SK-N-SH treated with all-trans-retinoic acid at 6 μM for 48 hours (cell line): ENCODE measurements at places on chromosomes 1 and 21.

- ATAC-seq = peak; percentile 91
These were observed 297.0 kb downstream of the GPATCH2 start for GRCh38 chr1:217333939-217334338.

- ATAC-seq = no peak
These were observed 1.4 kb downstream of the PRSS38 start for GRCh38 chr1:227816750-227817446.

DNA sequence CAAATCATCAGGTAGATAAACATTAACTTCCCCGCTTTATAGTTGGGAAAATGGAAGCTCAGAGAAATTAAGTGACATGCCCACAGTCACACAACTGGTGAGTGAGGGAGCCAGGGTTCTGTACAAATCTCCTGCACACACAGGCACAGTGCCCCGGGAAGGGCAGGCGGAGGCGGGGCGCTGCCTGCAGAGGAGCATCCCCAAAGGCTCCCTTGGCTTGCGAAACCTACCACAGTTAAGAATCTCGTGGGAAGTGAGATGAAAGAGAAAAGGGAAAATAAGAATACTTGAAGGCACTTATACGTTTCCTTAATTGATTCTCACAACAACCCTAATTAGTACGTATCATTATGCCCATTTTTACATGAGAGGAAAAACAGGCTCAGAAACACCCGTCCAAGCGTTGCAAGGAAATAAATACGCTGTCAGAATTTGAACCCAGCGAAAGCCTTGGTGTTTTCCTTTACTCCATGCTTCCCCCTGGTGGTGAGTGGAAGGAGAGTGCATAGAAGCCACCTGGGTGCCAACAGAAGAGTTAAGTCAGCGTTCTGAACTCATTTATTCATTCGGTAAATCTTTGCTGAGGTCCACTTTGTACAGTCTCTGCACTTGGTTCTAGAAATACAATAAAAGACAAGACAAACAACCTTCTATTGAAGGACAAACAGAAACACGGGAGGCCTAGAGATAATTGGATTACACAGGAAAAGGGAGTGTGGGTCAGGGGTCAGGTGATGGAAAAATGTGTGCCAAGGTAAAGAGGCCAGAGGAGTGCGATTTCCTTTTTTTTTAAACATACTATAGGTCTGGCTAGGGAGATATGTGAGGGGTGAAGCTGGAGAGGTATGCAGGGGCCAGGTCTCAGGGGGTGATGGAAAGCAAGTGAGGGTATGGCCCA, 28.4 kb downstream of the ACP6 start:
- ATAC-seq = peak; percentile 76

DNA sequence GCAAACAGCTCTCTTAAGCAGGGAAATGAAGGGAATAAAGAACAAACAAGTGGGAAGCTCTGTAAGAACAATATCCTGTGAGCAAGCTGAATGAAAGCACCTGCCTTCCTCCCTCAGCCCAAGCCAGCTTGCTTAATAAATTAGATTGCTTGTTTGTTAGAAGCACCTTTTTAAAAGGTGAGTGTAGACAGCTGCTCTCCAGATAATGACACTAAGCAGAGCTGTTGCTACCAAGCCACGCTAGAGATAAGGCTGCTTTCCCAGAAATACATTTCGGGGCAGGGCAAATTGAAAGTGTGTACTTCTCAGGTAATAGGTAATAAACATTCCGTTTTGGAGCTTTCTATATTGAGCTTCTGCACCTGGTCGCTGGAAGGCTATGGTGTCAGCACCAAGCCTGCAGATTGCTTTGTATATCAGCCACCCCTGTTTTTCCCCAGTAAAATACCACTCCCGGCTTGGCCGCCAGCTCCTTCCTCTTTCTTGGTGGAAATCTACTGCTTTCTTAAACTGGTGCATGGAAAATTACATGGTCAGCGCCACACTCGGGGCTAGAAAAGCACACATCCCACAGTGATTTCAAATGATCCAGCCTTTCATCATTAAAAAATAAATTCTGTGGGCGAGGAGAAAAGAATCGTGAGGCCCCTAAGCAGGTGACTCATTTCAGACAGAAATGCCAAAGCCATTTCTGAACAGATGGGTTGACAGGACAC, 151.3 kb downstream of the ETS2 start:
- ATAC-seq = no peak

DNA sequence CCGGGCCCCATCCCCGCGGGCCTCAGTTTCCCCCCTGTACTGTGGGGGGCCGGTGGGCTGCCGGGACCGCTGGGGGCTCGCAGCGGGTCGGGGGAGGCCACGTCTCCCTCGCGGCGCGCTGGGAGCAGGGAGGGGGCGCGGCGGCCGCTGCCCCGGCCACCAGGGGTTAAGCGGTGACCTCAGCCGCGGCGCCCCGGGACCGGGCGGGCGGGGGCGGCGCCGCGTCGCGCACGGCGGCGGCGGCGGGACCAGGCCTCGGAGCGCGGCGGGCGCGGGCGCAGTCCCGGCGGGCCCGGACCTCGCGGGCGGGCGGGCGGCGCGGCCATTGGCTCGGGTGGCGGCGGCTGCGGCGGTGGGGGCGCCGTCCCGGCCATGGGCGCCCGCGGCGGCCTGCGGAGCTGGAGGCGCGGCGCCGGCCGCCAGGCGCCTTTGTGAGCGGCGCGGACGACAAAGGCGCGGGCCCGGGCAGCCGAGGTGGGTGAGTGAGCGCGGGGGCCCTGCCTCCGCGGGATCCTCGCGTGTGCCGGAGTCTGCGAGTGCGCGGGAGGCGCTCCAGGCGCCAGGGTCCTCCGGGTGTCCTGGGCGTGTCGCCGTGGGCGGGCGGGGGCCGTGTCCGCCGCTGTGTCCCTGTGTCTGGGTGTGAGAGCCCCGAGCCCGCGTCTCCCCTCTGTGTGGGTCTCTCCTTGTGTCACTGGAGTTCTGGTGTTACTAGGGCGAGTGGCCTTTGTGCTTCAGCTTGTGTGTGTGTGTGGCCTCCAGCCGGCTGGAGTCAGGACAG, at the start of gene ARHGEF10L:
Gene ARHGEF10L, plus strand, starts transcription at position 222 of the 778 bp plus-strand sequence. CDS start 40,898 bp downstream, outside the sequence.
- ATAC-seq = peak; percentile 58

- peak; percentile 94 for ATAC-seq
These were observed 79.3 kb downstream of the LHX4 start for GRCh38 chr1:180309338-180309737.

GRCh38 chr21:41166884-41167283, 1.1 kb upstream of the BACE2 start:
- ATAC-seq = no peak

DNA sequence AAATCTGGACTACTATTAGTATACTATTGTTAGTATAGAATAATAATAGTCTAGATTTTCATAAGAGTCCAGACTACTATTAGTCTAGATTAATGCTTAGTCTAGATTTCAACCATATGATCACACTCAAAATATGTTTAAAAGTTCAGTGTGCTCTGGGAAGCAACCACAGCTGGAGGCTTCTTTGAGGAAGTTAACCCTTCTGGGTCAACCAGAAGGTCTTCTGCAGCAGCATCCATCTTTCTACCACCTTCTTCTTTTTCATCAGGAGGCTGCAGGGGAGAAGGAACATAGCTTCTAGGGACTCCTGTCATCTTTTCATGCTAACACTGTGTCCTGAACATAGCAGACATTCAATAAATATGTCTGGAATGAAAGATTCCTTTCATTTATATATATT, 51.2 kb upstream of the DNAJC6 start:
- ATAC-seq = no peak

GRCh38 chr1:65341381-65341780, 32.0 kb downstream of the DNAJC6 start:
- ATAC-seq = no peak

- no peak for ATAC-seq
These were observed 13.9 kb upstream of the TMEM222 start for GRCh38 chr1:27307874-27308598.

DNA sequence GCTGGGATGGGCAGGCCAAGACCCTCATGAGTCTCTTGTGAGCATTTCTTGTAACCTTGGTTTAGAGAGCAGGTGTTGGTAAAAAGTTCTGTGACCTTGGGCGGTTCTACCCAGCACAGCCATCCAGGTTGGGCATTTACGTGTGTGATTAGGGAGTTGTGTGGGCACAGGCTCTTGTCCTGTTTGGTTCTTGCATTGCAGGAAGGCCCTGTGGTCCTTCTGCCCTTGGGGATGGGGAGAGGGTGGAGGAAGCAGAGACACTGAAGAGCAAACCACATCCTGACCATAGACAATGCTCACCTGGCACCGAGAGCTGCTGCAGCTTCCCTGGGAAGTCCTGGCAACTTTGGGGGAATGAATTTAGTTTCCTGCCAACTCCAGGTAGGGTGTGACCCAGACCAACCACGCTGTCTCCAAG, 25.6 kb downstream of the RNF187 start:
- no peak for ATAC-seq

DNA sequence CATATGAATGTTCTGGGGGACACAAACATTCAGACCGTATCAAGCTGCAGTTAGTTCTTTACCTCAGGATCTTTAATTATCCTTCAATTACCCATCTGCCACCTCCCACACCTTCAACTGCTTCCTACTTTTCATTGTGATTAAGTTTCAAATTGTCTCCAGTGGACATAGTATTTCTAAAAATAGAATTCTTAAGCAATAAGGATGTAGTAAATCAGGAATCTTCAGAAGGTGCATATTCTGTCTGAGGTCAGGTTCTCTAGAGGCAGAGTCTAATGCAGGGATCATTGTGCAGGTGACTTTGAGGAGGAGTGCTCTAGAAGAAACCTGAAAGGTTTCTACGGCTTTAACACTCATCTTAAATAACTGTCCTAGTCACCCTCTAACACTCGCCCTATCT, 102.6 kb upstream of the PPP2R5A start:
- ATAC-seq = no peak

- ATAC-seq = peak; percentile 67
These were observed 30.6 kb downstream of the EPS15 start for GRCh38 chr1:51488372-51489050.

DNA sequence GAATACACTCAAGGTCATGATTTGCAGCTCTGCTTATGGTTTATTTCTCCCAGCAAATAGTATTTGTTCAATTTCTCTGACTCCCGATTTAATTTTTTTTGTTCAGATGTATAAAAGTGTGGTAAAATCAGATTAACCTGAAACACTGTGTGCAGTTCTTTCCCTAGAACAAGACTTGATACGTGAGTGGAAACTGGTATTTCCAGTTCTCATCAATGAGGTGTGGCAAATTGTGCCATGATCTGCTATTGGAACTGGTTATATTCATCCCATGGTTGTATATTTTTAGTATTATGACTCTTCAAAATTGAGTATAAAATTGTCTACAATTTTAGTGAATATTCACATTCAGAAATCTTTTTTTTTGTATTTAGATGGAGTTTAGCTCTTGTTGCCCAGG, 76.8 kb upstream of the IVNS1ABP start:
- ATAC-seq = no peak

GRCh38 chr1:53163291-53163768, 20.9 kb upstream of the SLC1A7 start:
- ATAC-seq = no peak

DNA sequence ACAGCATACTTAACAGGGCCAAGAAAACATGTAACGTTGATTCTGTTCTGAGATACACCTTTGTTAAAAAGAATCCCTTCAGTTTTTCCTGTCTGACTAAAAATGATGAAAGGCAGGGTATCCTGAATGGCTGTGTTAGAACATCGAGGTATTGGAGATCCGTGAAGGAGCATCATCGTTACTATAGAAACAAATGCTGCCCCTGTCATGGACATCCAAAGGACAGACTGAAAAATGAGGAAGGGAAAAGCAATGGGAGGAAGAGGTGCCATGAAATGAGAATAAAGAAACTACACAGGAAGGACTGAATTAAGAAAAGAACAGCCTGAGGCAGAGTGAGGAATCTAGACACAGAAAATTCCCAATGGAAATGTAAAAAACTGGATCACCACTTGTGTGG, 257.9 kb downstream of the PDE4B start:
- ATAC-seq = no peak

GRCh38 chr1:34331020-34331926, 154.6 kb downstream of the C1orf94 start:
- ATAC-seq = no peak

DNA sequence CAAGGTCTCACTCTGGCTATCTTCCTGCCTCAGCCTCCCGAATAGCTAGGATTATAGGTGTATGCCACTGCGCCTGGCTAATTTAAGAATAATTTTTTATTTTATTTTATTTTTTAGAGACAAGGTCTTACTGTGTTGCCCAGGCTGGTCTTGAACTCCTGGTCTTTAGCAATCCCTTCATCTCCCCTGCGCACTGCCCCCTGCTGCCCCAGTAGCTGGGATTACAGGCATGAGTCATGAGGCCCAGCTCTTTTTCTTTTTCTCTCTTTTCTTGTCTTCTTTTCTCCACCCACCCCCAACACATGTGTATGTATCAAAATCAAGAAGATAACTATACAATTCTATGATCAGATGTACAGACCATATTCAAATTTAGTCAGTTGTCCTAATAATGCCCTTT, 87.2 kb downstream of the PEX14 start:
- no peak for ATAC-seq

GRCh38 chr1:163094182-163094581, 25.0 kb downstream of the RGS4 start:
- ATAC-seq = no peak

DNA sequence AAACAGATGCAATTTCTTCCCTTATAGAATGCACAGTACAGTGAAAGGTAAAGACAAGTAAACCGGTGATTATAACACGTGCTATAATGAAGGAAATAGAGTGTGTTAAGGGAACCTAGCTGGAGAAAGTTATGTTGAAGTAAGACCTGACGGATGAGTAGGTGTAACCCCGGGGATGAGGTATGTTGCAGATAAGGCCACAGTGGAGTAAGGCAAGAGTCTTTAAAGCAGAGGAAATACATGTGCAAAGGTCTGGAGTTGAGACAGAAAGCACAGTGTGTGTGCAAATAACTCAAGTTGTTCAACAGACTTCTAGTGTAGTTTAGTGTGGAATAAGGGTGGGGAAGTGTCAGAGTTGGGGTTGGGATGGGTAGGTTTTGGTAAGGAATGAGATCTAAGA, 2.9 kb downstream of the DBT start:
- no peak for ATAC-seq

- ATAC-seq = 0 out of 3 replicates have a peak, but pooled peaks have one; percentile 6
These were observed 70.7 kb downstream of the PRRX1 start for GRCh38 chr1:170734412-170735175.

- no peak for ATAC-seq
These were observed 393 bp downstream of the ELAPOR1 start for GRCh38 chr1:109114342-109114674.

DNA sequence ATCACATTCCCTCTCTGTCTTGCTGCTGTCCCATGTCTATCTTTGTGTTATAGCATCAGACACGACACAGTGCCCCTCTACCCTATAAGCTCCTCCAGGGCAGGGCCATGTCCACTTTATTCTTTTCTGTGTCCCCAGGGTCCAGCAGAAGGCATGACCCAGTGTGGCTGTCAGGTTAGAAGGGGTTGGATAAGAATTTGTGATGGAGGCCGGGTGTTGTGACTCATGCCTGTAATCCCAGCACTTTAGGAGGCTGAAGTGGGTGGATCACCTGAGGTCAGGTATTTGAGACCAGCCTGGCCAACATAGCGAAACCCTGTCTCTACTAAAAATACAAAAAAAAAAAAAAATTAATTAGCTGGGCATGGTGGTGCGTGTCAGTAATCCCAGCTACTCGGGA, 26.3 kb upstream of the RNF19B start:
- ATAC-seq = no peak

GRCh38 chr1:85992791-85993190, 163.8 kb downstream of the COL24A1 start:
- ATAC-seq = no peak

GRCh38 chr1:209355415-209355814, 228.1 kb upstream of the CAMK1G start:
- no peak for ATAC-seq
